ENCODE measurements at places on chromosomes 7 and 10. TPM values are rescaled to one million over a fixed set of nuclear protein-coding genes. Genes with fewer than 3 reads are reported as not detected.

Gene ZKSCAN1
- total RNA-seq = 20.3 TPM

Gene HPSE2
- total RNA-seq = not detected

Gene TRPV6
- total RNA-seq = not detected

Gene TMEM139
- total RNA-seq = not detected

Gene C7orf57
- not detected for total RNA-seq

Gene TET1
- total RNA-seq = 2.6 TPM

Gene C10orf67
- total RNA-seq = not detected

Gene LEP
- total RNA-seq = 0.16 TPM

Gene SP4
- 1.8 TPM for total RNA-seq

Gene BMPER
- 23.5 TPM for total RNA-seq

Gene PMS2
- total RNA-seq = 11.0 TPM

Gene PANK1
- total RNA-seq = 5.2 TPM

Gene VKORC1L1
- 16.5 TPM for total RNA-seq

Gene PSPH
- total RNA-seq = 37.4 TPM

Gene SAMD9L
- total RNA-seq = 7.6 TPM

Gene ANKRD16
- total RNA-seq = 3.4 TPM

Gene FRMPD2
- total RNA-seq = not detected

Gene RBP3
- total RNA-seq = not detected

Gene CYP51A1
- 116 TPM for total RNA-seq

Gene GNGT1
- total RNA-seq = not detected

Gene SORBS1
- 5.8 TPM for total RNA-seq

Gene LDB3
- 0.18 TPM for total RNA-seq

Gene TMEM176A
- total RNA-seq = not detected

Gene CFTR
- total RNA-seq = not detected

Gene KLF14
- not detected for total RNA-seq

Gene NRP1
- 118 TPM for total RNA-seq

Gene STAG3
- 1.8 TPM for total RNA-seq

Gene HOXA1
- total RNA-seq = not detected

Gene METTL27
- 4.5 TPM for total RNA-seq

Gene KLF6
- 83.4 TPM for total RNA-seq

Gene SNX13
- total RNA-seq = 25.8 TPM

Gene MOSPD3
- 12.8 TPM for total RNA-seq
